ENCODE measurements at places on chromosomes 6 and 20. TPM values are rescaled to one million over a fixed set of nuclear protein-coding genes. Genes with fewer than 3 reads are reported as not detected.

Gene OR2B6
- not detected for polyA plus RNA-seq

DNA sequence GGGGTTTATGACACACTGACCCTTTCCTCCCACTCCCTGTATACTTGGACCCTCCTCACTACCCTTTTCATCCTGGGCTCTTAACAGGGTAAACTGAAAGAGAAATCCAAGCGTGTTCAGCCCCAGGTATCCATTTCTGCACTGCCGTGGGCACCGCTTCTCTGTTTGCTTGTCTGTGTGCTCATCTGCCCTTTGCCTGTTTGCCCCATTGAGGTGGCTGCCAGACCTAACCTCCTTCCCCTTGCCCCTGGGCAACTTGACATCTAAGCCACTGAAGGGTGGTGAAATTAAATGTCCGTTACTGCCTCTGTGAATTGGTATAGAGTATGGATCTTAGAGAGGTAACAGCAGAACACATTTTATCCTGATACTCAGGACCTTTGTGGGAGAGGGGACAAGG, 38.7 kb downstream of the ACSS2 start:
- no peak for DNase-seq

Gene TSHZ2
- 9.0 TPM for polyA plus RNA-seq

Gene SLC22A23
- polyA plus RNA-seq: 2.4 TPM

Gene FNDC11
- polyA plus RNA-seq: 0.13 TPM

GRCh38 chr6:130908188-130908587, 81.0 kb downstream of the SMLR1 start:
- no peak for DNase-seq

DNA sequence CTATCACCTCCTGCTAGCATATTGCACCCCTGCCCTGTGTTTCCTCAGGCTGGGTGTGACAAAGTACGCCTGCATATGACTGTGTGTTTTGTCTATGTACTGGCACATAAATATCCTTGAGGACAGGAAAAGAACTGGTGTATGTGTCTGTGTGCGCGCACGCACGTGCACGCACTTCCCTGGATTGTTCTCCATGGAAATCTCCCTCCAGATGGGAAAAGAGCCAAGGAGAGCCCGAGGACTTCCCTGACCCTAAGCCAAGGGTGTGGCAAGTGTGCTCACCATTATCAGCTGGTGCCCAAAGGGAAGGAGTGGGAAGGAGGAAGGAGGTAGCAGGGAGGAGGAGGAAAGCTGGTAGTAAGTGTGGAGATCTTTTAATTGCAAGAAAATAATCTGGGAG, 117.6 kb downstream of the HIVEP2 start:
- no peak for DNase-seq

GRCh38 chr6:147839708-147840610, 331.5 kb downstream of the SAMD5 start:
- no peak for DNase-seq

- DNase-seq: no peak
These were observed 48.5 kb upstream of the SSTR4 start for GRCh38 chr20:22986601-22987000.

DNA sequence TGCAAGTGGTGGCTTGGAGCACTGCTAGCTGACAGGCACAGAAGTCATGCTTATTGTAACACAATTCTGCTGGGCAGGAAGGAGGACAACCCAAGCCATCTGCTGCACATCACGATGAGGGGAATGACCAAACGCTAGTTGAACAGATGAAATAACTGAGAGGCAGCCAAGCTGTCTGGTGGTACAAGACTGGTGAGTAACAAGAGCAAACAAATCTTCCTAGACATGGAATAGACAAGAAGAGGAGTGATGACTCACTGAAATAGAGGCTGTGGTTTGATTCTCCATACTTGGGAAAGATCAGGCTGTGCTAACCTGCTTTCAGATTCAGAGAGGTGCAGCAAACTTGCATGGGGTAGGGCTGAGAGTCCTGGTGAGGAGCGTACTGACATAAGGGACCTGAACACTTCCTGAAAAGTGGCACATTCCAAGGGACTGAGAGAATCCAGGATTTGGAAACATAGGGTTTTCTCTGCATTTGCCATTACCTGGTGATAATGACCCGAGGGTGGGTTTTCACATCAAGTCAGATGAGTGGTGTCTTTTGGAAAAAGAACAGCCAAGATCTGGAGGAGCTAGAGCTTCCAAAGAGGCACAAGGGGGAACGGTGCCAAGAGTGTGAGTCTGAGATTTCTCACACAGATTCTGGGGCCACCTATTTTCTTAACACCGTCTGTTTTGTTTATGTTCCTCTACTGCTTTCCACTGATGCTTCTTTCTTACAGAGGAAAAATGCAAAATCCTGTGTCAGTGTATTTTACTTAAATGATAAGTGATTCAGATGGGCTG, 60.0 kb downstream of the PRL start:
- DNase-seq: no peak

Gene C2
- 3.0 TPM for polyA plus RNA-seq

DNA sequence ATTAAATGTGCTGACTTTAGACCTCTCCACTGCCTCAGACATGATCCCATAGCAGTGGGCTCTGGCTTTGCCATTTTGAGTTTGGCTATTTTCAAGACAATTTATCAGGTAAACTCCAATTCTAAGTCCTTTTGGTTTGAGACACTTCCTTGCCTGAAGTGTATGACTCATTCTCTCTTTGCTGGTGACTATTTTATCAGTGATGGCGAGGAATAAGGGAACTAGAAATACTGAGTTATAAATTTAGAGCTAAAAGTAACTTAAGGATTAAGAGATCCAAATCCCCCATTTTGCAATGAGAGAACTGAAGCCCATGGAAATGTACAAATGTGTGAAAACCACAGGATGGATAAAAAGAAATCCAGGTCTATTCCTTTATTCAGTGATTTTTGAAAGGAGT, 30.9 kb upstream of the CD83 start:
- no peak for DNase-seq

Gene ALDH8A1
- polyA plus RNA-seq: 1.6 TPM

Gene TREM2
- not detected for polyA plus RNA-seq

DNA sequence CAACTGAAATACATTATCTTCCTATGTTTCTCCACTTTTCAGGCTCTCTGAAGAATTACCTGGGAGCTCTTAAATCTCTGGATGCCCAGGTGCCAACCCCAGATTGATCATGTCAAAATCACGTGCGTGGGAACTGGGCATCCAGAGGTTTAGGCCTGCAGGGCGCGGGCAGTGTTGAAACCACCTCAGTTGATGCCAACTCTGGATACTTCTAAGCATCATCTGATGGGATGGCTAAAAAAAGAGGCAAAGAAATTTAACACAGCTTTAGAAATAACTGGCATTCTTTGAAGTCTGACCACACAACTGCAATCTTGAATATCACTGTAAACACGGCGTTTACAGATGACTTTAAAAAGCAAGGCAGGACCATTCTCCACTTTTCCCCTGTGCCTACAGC, 41.9 kb downstream of the PTGIS start:
- DNase-seq: no peak

DNA sequence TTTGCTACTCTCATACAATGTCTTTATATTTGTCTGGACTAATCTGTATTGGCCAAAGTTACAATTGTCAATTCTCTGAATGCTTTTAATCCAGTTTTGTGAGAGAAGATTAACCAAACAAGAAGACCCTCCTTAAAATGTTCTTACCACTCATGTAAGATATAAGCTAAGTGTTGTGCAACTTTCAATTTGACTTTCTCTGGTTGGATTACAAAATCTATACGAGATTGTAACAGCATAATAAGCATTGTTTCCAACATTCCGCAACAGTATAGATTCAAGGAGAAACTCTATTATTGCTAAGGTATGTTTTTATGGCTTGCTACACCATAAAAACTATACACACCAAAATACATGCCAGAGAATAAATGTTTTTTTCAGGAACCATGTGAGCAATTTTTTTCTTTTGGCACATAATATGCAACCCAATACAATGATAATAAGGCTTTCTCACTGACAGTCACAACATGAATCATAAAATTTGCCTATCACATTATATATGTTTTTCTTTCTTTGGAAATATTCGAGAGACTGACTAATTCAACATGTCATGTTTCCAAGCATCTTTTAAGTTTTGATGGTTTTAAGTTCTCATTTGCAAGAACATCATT, 12.2 kb upstream of the TRPC4AP start:
- no peak for DNase-seq

GRCh38 chr6:128158496-128158895, 257.6 kb upstream of the THEMIS start:
- no peak for DNase-seq

DNA sequence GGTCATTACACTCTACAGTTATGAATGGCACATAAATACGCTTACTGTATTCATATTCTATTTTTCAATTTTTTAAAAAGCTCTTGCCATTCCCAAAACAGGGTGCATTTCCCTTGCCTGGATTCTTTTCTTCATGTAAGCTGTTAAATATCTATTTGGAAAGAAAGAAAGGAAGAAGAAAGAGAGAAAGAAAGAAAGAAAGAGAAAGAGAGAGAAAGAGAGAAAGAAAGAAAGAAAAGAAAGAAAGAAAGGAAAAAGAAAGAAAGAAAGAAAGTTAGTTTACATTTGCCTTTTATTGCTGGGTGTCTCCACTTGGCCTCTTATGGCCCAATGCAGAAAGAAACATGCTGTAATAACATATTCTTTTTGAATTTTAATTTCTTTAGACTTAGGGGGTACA, 165.9 kb upstream of the ATXN1 start:
- DNase-seq: no peak

DNA sequence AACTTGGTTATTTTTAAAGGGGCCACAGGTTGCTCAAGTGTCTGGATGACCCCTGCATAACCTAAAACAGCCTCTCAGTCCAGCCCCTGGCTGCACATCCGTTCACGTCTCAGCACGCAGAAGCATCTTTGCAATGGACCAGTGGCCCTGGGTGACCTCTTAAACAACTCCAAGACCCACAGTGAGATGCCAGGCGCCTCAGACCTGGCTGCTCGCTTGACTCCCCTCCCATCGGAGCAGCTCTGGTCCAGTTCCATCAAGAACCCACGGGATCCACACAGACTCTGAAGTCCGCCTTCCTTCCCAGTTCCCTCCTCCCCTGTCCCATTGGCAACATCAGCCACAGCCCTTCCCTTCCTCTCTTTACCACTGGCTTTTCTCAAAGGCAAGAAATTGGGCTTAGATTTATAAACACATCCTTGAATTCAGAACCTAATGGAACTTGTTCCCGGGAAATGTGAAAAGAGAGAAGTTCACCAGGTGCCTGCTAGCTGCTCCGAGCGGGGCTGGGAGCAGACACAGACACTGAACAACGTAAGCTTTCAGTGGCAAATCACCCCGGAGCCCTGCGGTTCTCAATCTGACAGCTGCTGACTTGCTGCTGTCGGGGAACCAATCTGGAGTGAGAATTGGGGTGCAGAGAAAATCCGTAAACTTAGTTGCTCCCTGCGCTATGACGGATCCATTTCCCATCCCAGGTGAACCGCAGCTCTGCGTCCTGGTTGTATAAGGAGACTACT, 39.6 kb upstream of the MPC1 start:
- DNase-seq: no peak

DNA sequence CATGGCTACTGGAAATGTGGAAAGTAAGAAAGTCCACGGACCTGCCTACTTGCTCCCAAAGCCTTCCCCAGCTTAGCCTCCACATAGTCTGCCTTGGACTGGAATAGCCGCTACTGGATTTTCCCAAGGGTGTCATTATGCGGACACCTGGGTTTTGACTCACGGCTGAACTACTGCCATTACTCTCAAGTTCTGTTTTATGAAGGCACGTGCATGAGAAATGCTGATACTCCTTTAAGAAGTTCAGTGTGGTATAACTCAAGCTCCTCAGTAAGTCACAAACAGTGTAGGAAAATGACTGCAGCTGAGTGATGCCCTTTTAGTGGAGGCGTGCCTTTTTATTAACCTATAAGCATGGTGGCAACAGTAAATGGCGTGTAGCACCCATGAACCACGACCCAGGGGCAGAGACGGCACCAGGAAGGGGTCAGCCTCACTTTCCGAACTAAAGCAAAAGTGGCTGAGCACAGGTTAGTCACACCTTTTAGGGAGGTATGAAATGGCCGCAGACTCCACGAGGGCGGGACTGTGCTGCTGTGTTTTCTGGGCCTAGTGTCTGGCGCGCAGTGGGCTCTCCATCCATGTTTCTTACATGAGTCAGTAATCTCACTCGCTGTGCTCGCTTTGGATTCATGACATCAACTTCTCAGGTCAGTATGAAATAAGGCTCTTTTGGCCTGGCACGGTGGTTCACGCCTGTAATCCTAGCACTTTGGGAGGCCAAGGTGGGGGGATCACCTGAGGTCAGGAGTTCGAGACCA, 23.9 kb downstream of the PSMG4 start:
- DNase-seq: no peak

DNA sequence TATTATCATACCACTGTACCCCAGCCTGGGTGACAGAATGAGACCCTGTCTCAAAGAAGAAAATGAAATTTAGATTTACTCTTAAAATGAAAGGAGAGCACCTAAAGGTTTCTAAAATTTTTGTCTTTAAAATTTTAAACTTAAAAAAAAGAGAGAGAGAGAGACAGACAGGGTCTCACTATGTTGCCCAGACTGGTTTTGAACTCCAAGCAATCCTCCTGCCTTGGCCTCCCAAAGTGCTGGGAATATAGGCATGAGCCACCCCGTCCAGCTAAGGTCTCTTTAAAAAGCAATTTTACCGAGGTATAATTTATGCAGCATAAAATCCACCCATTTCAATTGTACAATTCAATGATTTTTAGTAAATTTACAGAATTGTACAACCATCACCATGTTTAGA, 33.2 kb downstream of the ILRUN start:
- DNase-seq: no peak

DNA sequence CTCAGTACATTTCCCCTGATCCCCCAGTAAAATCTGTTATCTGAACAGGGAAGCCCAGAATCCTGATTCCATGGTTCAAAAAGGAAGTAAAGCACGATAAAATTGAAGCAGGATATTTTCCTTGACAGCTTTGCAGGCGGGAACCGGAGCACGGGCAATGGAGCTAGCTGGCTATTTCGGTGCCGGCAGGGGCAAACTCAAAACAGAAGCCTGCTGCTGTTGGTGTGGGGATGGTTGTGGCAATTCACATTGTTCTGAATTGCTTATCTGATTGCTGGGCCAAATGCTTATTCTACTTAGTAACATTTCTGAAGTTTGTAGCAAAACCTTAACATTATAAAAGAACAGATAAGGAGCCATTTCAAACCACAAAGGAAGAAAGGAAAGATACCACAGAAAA, 172.4 kb downstream of the MMS22L start:
- no peak for DNase-seq

DNA sequence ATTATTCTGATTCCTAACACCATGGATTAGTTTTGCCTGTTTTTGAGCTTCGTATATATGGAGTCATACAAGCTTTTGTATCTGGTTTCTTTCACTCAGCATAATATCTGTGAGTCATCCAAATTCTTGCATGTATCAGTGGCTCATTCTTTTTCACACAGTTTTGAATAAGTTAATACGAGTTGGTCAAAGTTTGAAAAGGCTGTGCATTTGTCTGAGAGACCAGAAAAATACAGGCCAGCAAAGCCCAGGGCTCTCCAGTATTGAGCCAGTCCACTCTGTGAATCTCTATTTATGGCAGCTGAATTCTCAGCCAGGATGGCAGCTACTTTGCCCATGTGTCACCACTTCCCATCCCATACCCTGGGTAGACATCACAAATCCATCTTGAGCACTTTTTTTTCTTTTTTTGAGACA, 7.2 kb upstream of the CHMP4B start:
- DNase-seq: no peak

- DNase-seq: no peak
These were observed 41.7 kb downstream of the SLC9A8 start for GRCh38 chr20:49854190-49854875.

Gene LRRC73
- 0.16 TPM for polyA plus RNA-seq

Measured in forelimb muscle (tissue), 1 donor.